ENCODE measurements at places on chromosomes 4 and X. TPM values are rescaled to one million over a fixed set of nuclear protein-coding genes. Genes with fewer than 3 reads are reported as not detected.

DNA sequence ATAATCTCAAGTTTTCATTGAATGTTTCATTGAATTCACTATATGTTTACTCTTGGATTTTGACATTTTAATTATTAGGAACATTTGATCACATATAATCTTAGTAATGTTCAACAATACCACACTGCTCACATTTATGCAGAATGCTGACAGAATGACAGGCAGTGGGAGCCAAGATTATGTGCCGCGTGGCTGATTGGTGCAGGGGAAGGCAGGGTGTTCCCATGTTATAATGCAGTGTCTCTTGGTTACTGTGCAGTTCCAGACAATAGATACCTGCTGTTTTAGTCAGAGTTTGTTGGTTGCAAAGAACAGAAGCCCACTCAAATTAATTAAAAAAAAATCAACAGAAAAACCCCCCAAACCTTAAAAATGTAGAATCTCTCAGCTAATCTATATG, 33.0 kb downstream of the FHIP1A start:
- H3K27ac ChIP-seq: no peak overlapping the region
- no peak for DNase-seq
- no peaks in the 10 kb centered on the region for H3K4me1 ChIP-seq
- no peaks in the 10 kb centered on the region for H3K36me3 ChIP-seq
- no peaks in the 10 kb centered on the region for H3K27me3 ChIP-seq
- H3K4me3 ChIP-seq: no peak overlapping the region

- H3K27ac ChIP-seq: no peak overlapping the region
- H3K36me3 ChIP-seq: no peaks in the 10 kb centered on the region
- DNase-seq: peak; percentile 37
- peaks cover 23% of the 10 kb centered on the region for H3K4me1 ChIP-seq
Measured at GRCh38 chr4:153154007-153154975, 50.0 kb upstream of the TRIM2 start.

DNA sequence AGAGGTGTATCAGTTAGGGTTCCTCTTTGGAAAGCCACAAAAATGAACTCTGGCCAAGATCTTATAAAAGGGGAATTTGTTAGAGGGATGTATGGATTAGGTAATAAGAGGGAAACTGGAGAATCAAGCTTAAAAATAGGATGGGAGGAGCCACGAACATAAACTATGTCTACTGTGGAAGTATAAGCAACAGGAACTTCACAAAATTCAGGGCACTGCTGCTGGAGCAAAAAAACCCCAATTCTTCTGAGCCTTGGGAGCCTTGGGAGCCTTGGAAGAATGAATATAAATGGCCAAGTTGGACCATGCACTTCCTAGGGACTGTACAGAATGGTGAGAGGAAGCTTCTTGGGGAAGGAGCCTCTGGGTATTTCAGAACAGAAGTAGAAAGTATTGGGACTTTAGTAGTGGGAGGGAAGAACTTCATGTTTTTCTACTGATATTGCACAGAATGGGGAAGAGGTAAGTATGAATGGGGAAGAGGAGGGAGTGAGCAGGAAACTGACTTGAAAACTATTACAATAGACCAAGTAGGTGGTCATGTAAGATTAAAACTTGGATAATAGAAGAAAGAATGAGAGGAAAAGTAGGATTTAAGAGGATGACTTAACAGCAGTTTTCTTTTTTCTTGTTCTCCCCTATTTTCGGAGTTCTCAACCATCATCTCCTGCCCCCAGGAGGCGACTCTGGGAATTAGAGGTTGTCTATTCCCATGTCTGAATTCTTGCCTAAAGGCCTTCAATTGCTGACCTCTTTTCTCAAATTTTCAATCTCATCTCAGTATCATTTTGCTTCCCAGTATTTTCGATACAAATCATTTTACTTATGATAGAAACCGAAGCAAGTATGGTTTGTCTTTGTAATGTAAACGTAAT, 44.4 kb upstream of the TAPT1 start:
- peaks cover 12% of the 10 kb centered on the region for H3K4me1 ChIP-seq
- no peaks in the 10 kb centered on the region for H3K36me3 ChIP-seq
- no peak overlapping the region for H3K4me3 ChIP-seq
- peak overlapping the region; percentile 51 for H3K27ac ChIP-seq
- no peaks in the 10 kb centered on the region for H3K27me3 ChIP-seq

The IQCM gene
- total RNA-seq: 0.11 TPM
